ENCODE measurements at places on chromosomes 7 and 10.

DNA sequence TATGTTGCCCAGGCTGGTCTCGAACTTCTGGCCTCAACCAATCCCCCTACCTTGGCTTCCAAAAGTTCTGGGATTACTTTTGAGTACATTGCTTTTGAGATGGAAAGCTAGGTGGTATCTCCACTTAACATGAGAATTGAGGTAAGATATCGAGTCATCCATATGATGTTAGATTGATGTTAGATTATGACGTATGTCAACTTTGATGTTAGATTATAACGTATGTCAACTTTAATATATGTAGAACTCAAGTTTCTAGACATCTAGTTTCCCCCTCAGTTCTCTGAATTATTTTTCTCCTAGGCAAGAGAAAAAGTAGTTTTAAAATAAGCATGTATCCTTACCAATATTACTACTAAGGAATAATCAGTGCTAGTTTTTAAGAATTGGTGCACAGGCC lies 20.0 kb downstream of the SHOC2 start:
- no peak for ATAC-seq

GRCh38 chr7:333393-333764 lies 43.4 kb downstream of the FOXL3 start:
- peak; percentile 22 for ATAC-seq

GRCh38 chr7:129443612-129444011 lies 9.4 kb downstream of the STRIP2 start:
- no peak for ATAC-seq

DNA sequence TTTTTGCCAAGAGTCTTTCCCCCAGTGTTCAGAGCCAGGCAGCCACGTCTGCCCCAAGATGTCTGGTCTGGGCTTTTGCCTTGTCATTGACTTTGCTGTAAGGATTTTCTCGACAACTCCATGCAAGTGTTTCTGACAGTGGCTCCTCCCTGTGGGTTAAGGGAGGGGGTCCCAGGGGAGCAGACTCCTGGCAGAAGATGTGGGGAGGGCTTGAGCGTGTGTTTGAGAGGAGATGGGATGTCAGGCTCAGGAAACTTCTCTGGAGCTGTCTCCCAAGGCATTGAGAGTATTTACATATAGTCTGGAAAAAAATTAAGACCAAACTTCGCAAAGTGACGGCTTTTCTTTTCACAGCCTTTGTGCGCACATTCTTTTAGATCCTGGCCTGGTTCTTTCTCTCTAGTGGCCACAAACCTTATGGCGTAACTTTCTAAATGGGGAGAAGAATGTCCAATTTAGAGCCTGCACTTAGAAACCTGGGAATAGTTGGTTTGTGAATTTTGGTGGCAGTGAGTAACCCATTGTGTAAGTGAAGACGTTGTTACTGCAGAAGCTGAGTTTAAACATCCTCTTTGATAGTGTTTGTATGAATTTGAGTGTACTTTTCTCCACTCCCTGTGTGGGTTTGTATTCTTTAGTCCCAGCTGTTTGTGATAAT lies 201.5 kb downstream of the LRMDA start:
- no peak for ATAC-seq

DNA sequence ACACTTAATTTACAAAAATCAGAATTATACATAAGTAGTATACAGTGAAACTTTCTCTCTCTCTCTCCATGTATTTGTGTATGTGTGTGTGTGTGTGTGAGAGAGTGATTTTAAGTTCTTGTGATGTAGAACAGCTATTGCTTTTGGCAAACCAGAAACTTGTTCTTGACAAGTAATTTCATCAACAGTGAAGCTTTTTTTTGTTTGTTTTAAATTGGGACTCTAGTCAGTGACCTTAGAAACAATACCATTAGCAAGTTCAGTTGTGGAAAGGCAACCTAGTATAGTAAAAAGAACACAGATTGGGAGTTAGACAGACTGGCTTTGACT lies 319.1 kb downstream of the PTEN start:
- ATAC-seq: no peak

DNA sequence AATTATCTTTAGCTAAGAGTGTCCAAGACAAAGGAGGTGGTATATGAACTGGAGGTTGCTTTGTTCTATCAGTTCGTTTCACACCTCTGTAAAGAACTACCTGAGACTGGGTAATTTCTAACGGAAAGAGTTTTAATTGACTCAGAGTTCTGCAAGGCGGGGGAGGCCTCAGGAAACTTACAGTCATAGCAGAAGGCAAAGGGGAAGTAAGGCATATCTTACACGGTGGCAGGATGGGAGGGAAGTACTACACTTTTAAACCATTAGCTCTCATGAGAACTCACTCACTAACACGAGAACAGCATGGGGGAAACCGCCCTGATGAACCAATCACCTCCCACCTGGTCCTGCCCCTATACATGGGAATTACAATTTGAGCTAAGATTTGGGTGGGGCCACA lies 1202.3 kb upstream of the LRRTM3 start:
- no peak for ATAC-seq

DNA sequence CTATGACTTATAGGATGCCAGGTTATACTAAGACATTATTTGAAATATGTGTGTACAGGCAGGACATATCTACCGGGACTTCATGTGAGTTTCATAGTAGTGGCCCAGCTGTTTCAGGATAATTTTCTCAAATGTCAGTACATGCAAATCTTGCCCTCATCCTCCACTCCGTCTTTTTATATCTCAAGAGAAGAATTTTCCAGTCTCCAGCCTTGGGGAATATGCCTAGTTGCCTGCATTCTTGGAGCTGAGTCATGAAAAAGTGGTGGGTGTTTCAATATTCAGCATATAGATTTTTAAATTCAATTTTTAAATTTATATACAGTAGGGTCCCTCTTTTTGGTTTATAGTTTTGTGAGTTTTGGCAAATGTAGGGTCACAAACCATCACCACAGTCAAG lies 236.7 kb downstream of the OTUD1 start:
- no peak for ATAC-seq

DNA sequence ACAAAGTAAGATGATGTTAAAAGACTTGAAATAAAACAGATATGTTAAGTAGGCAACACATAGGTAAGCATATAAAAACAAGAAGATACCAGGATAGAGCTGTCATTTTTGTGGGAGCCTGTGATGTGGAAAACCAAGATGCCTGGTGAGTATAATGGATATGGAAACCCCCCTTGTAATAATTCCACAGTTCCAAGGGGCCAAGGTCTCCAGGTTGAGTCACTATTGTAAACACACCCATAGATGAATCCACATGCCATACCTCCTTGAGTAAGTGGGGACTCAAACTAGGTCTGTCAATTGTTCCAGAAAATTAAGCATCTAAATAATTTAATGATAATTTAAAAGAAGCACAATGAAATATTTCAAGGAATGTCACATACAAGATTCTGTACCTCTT lies 15.9 kb downstream of the CAV1 start:
- ATAC-seq: no peak

- peak; percentile 70 for ATAC-seq
These were observed 128.4 kb upstream of the BTBD16 start for GRCh38 chr10:122142641-122143237.

- no peak for ATAC-seq
These were observed 683 bp upstream of the ANKRD22 start for GRCh38 chr10:88852327-88852726.

DNA sequence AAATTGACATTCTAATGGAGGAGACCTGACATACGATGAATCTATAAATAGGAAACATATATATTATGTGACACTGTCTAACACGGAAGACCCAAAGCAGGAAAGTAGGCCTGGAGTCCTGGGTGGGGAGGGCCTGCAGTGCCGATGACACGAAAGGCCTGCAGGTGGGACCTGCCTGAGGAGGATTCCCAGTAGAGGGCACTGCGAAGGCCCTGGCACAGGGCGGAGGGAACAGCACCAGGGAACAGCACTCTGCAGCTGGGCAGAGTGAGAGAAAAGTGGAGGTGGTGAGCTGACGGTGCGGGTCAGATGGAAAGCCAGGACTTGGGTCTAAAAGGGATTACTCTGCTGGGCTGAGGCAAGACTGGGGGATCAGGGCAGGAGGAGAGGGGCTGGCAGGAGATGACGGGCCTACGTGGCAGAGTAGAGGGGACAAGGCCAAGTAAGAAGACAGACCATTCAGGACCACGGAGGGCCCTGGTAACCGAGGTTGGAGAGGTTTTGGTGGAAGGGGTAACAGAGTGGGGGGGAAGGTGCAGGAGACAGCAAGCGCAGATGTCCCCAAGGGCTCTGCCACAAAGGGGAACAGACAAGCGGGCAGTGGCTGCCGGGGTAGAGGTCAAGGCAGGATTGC lies 8.1 kb downstream of the ZNF746 start:
- ATAC-seq: peak; percentile 54

DNA sequence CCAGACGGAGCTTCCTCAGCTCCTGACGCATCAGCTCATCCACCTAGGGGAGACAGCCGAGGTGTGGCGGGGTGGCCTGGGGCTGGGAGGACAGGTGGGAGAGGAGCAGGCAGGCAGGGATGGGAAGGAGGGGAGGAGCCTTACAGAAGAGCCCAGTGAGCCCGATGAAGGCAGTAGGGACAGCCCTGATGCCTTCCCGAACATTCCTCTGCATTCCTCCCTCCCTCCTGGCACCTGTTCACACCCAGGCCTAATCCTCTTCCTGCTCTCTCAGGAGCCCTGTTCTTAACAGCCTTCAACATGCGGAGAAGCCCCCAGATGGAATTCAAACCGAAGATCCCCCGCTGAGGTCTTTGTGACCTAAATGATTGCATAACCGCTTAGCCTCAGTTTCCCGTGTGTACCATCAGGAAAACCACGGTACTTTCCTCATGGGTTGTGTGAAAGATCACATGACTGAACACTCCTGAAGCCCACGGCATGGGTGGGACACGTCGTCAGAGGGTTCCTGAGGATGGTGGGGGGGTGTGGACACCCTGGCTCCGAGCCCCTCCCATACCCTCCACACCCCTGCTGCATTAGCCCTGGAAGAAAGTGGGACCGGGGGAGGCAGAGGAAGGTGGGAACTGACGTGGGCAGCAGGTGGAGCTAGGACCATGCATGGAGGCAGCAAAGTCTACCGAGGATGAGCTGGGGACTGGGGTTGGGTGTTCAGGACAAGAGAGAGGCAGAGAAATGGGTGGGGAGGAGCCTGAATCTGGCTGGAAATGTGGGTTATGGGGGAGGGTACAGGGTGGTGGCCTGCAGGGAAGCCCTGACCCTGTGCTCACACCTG lies 8.8 kb upstream of the ASB10 start:
- ATAC-seq: no peak

DNA sequence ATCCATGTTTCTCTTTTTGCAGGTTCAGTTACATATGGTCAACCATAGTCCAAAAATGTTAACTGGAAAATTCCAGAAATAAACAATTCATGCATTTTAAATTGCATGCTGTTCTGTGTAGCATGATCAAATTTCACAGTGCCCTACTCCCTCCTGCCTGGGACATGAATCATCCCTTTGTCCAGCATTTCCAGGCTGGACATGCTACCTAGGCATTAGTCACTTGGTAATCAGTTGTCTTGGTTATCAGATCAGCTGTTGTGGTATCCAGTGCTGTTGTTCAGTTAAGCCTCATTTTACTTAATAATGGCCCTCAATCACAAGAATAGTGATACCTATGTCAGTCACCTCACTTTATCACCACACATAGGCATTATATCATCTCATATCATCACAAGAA lies 7.3 kb upstream of the PNLIP start:
- ATAC-seq: no peak

- no peak for ATAC-seq
These were observed 59.7 kb downstream of the KCNH2 start for GRCh38 chr7:150918378-150918777.

DNA sequence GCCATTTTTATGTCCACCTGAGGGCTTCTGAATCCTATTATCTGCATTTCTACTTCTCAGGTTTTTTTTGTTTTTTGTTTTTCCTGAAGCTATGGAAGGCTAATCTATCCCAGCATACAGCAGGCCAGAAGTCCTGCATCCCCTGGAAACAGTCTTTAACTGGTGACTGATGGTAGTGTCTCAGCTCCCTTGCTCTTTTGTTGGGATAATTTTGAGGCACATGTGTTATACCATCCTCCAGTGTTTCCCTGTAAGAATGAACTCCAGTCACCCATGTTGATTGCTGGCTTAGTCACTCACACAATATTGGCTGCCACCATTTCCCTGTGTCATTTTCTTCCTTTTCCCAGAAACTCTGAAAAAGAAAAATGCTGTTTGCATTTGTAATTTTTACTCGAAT lies 1094.0 kb upstream of the LRRN3 start:
- no peak for ATAC-seq

DNA sequence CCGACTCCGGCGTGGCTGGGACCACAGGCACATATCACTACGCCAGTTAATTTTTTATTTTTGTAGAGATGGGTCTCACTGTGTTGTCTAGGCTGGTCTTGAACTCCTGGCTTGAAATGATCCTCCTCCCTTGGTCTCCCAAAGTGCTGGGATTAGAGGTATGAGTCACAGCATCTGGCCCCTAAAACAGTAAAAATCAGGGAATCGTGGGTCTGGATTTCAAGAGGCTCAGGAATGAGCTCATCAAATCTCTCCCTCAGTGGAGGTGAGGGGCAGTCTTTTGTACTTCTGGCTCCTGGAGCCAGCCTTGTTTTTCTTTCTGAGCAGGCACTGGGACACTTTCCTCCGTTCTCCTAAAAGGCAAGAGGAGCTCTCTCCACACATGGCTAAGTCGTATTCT lies 32.1 kb upstream of the RHEB start:
- ATAC-seq: no peak

- ATAC-seq: no peak
These were observed 39.6 kb downstream of the CUL2 start for GRCh38 chr10:35050568-35050967.

DNA sequence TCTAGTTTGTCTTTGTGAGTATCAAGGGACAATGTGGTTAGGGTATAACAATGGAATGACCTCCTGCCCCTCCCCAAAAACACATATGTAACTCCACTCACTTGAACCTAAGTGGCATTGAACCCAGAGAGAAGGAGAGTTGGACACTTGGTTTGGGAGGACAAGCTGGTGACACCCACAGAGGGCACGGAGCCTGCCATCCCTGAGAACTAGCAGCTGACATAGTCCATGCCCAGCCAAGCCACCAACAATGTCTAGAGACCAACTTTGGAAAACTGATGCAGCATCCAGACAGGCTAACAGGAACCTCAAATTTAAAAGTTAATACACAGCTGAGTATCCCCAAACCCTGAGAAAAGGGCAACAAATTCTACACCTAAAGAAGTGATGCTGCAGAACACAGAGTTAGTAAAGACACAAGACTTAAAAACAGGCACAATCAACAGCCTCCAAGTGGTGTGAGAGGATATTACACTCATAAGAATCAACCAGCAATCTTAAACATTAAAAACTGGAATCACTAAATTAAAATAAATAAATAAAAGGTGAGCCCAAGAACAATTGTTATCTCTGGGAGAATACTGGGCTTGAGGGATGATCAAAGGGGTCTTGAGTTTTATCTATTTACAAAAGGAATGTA lies 27.2 kb downstream of the NUDCD3 start:
- no peak for ATAC-seq

GRCh38 chr7:25238066-25238725 lies 9.9 kb upstream of the NPVF start:
- no peak for ATAC-seq
